Spinal cord (tissue), 10 donors: ENCODE measurements at places on chromosomes 5 and 9. TPM values are rescaled to one million over a fixed set of nuclear protein-coding genes. Genes with fewer than 3 reads are reported as not detected.

TRPM3 gene
- 57.1 TPM for total RNA-seq

CDC20B gene
- 0.30 TPM for total RNA-seq

FAM81B gene
- total RNA-seq, result 26.9 TPM

SLC25A2 gene
- not detected for total RNA-seq

FBN2 gene
- total RNA-seq, result 134 TPM
